ENCODE measurements at places on chromosomes 4 and X. TPM values are rescaled to one million over a fixed set of nuclear protein-coding genes. Genes with fewer than 3 reads are reported as not detected.

DNA sequence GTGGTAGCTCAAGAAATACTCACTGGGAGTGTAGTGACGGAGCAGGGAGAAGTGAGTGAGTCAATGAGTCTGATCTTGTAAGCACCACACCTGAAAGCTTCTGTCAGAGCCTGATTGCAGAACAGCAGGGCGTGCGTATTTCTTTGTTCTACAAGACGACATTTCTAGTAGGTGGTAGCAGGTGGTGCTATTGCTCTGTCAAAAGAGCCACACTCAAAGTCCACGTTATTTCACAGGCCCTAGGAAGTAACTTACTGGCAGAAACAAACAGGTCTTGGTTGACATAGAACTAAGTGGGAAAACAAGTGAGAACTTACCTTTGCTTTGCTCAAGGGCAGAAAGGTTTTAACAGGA, 46.4 kb upstream of the SPRY1 start:
- DNase-seq: peak; percentile 33

DNA sequence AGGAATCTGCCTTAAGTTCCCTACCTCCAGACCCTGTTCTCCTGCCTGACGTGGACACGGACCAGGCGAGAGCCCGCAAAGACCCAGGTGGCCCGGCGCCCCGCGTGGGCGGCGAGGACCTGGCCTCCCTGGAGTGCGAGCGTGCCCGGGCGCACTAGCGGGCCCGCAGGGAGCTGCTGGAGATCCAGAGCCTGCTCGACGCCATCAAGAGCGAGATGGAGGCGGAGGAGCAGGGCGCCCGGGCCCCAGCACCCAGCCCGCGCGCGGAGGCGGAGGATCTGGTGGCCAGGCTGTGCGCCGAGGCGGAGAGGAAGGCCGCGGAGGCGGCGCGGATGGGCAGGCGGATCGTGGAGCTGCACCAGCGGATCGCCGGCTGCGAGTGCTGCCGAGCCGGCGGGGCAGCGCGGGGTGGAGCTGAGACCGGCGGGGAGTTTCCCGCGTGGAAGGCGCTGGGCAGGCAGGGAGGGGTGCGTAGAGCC, 18.2 kb downstream of the MRFAP1 start:
- DNase-seq: no peak

GRCh38 chr4:19178835-19179234, 1072.9 kb upstream of the SLIT2 start:
- no peak for DNase-seq

GRCh38 chr4:112085156-112086035, 59.9 kb upstream of the FAM241A start:
- DNase-seq: no peak

DNA sequence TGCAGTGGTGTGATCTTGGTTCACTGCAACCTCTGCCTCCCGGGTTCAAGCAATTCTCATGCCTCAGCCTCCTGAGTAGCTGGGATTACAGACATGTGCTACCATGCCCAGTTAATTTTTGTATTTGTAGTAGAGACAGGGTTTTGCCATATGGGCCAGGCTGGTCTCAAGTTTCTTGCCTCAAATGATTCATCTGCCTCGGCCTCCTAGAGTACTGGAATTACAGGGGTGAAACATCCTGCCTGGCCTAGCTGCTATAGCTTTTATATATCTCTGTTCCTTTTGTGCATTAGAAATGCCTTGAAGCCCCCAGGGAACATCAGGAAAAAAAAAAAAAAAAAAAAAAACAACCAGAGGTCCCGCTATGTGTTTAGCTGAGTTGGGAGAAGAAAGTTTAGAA, 34.8 kb downstream of the UBE2K start:
- no peak for DNase-seq

Gene ZIC3
- total RNA-seq: not detected

Data from urinary bladder (tissue), 4 donors.